ENCODE measurements at places on chromosomes 11 and 22. TPM values are rescaled to one million over a fixed set of nuclear protein-coding genes. Genes with fewer than 3 reads are reported as not detected.

DNA sequence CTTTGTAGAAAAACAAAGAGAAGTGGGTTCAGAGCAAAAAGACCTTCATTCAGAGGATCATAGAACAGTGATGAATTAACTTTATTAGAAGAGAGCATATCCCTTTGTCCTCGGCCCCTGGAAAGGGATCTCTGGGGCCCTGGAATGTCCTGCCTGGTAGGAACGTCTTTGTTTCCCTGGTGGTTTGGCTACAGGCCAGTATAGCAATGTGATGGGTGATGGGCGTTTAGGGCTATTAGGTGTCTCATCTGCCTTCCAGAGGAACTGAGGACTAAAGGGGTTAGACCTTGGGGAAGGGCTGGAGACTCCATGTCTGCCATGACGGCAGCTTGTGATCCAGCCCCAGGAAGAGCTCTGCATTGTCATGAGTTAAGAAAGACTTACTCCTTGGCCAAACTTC is 9.1 kb downstream of the APOL4 start:
- H3K4me1 ChIP-seq = peaks cover 10% of the 10 kb centered on the region
- H3K36me3 ChIP-seq = no peaks in the 10 kb centered on the region
- no peak for DNase-seq
- no peak overlapping the region for H3K27ac ChIP-seq

- peak overlapping the region; percentile 79 for H3K4me3 ChIP-seq
- peak overlapping the region; percentile 88 for H3K27ac ChIP-seq
- H3K27me3 ChIP-seq = no peaks in the 10 kb centered on the region
- DNase-seq = peak; percentile 78
- peaks cover 30% of the 10 kb centered on the region for H3K4me1 ChIP-seq
Observed at GRCh38 chr11:62574363-62575071, 826 bp upstream of the EEF1G start.

DNA sequence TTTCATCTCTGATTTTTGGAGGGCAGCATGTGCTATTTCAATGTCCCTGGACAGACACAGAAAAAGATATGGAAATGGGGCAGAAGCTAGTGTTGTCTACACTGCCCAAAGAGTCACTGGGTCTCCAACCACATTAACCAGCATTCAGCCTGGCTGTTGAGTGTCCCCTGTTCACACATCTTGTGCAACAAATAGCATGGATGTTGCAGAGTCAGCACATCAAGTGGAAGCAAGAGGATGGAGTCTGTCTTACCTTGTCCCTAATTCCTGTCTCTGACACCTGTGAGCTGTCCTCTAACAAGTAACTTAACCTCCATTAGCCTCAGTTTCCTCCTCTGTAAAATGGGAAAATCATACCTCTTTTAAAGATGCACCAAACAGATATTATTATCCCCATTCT is 60.2 kb downstream of the RCN1 start:
- DNase-seq = no peak
- no peak overlapping the region for H3K4me3 ChIP-seq
- H3K27me3 ChIP-seq = no peaks in the 10 kb centered on the region

- H3K4me1 ChIP-seq = no peaks in the 10 kb centered on the region
- H3K27ac ChIP-seq = no peak within 1 kb of the TSS
- peaks cover 45% of the 10 kb centered on the region for H3K27me3 ChIP-seq
- no peaks in the 10 kb centered on the region for H3K36me3 ChIP-seq
Observed at GRCh38 chr22:39456522-39457197, at the start of gene MGAT3. Gene MGAT3, plus strand, starts transcription at chr22:39457012. Its CDS starts 30,336 bp downstream, at chr22:39487348.

- peak overlapping the region; percentile 75 for H3K4me3 ChIP-seq
- peaks cover 16% of the 10 kb centered on the region for H3K4me1 ChIP-seq
- H3K36me3 ChIP-seq = no peaks in the 10 kb centered on the region
- no peak overlapping the region for H3K27ac ChIP-seq
Observed at GRCh38 chr11:11620173-11620920, 1.5 kb downstream of the GALNT18 start.

- H3K4me3 ChIP-seq = no peak overlapping the region
- DNase-seq = no peak
- no peaks in the 10 kb centered on the region for H3K27me3 ChIP-seq
- no peak overlapping the region for H3K27ac ChIP-seq
Observed at GRCh38 chr11:76768088-76768908, 14.9 kb upstream of the TSKU start.

- H3K4me1 ChIP-seq = peaks cover 13% of the 10 kb centered on the region
- H3K27me3 ChIP-seq = no peaks in the 10 kb centered on the region
- H3K27ac ChIP-seq = no peak overlapping the region
Observed at GRCh38 chr11:129960216-129961214, 42.1 kb downstream of the PRDM10 start.

The KCNE3 gene
- total RNA-seq = 1.8 TPM
